ENCODE measurements at places on chromosomes 5 and 9.

GRCh38 chr5:167447466-167448375 lies 843.7 kb upstream of the WWC1 start:
- no peak for DNase-seq

DNA sequence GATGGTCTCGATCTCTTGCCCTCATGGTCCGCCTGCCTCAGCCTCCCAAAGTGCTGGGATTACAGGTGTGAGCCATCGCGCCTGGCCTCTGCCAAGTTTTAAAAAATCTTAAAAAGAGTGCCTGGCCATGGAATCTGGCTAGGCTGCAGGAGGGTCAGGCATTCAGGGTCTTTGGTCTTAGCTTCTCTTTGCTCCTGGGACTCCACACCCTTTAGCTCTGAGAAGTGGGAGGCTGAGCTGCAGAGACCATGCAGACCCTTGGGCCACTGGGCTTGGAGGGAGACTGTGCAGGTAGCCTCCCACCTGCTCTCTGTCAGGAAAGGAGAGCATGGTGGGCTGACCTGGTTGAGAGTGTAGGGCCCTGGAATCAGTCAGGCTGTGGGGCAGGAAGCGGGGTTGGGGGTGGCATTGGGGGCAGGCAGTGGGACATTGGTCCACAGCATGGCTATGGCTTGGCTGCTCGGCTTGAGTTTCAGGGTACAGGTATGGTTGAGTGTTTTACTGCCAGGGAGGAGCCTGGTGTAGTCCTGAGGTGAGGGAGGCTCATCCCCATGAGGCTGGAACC lies 20.8 kb downstream of the PHF2 start:
- no peak for DNase-seq

DNA sequence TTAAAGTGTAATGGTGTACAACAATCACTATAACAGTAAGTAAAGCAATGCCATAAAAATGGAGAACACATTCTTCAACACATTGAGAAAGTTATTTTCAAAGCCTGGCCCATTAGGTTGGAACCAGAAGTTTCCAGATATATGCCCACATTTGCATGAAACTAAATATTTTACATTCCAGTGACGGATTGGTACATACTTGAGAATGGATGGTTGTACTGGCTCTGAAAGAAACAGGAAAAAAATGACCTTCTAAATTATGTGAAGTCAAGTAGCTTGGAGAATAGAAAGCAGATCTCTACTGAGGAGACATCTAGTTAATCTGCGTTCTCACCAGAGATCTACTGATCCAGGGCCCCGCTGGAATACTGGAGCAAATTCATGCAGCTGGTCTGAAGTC lies 1037.0 kb downstream of the NR2F1-AS1 start:
- DNase-seq = no peak

GRCh38 chr9:112110777-112111113 lies 64.4 kb downstream of the SUSD1 start:
- no peak for DNase-seq

DNA sequence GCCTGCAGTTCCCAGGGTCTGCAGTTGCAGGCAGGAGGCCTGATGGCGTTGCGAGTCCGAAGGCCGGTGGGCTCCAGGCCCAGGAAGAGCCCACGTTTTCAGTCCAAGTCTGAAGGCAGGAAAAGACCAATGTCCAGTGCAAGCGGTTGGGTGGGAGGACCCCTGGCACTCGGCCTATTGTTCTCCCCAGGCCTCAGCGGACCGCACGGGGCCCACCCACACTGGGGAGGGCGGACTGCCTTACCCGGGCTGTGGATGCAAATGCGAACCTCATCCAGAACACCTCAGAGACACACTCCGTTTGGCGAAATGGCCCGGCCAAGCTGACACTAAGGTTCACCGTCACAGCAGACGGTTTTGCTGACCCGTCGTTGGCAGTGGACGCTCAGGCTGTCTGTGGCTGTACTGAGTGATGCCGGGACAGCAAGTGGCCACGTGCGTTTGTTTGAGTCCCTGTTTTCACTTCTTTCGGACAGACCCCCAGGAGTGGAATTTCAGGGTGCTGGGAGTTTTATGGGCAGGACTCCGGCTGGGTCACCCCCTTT lies 10.2 kb upstream of the SEC16A start:
- DNase-seq = no peak

GRCh38 chr5:5667136-5667554 lies 244.7 kb downstream of the ICE1 start:
- no peak for DNase-seq

DNA sequence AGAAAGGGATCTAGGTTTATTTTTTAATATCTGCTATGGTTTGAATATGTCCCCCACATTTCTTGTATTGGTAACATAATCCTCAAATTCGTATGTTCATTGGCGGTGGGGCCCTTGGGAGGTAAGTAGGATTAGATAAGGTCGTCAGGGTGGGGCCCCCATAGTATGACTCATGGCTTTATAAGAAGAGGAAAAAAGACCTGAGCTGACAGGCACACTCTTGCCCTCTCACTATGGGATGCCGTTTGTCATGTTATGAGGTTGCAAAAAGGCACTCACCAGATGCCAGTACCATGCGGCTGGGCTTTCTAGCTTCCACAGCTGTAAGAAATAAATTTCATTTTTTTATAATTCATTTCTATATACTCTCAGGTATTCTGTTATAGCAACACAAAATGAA lies 67.3 kb upstream of the SGCD start:
- DNase-seq = no peak

- DNase-seq = no peak
Observed at GRCh38 chr9:107361816-107362215, 78.7 kb downstream of the RAD23B start.

GRCh38 chr9:136249877-136250559 lies 4.4 kb upstream of the QSOX2 start:
- no peak for DNase-seq

GRCh38 chr5:28743025-28743715 lies 1704.8 kb upstream of the CDH9 start:
- DNase-seq = no peak

GRCh38 chr5:136133922-136134379 lies 1.3 kb downstream of the SMAD5 start:
- DNase-seq = no peak

DNA sequence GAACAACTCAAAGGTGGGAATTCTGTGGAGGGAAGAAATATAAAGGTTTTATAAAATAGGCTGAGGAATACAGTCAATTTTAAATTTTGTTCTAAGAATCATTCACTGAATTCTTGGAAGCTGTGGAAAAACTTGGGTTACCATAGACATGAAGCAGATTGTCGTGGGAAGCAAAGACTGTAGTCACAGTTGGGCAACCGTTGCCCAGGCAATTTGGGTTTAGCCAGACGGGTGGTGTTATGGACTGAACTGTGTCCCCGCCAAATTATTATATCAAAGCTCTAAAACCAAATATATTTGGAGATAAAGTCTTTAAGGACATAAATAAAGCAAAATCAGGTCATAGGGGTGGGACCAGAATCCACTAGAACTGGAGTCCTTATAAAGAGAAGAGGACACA lies 463.7 kb upstream of the CTNND2 start:
- no peak for DNase-seq

DNA sequence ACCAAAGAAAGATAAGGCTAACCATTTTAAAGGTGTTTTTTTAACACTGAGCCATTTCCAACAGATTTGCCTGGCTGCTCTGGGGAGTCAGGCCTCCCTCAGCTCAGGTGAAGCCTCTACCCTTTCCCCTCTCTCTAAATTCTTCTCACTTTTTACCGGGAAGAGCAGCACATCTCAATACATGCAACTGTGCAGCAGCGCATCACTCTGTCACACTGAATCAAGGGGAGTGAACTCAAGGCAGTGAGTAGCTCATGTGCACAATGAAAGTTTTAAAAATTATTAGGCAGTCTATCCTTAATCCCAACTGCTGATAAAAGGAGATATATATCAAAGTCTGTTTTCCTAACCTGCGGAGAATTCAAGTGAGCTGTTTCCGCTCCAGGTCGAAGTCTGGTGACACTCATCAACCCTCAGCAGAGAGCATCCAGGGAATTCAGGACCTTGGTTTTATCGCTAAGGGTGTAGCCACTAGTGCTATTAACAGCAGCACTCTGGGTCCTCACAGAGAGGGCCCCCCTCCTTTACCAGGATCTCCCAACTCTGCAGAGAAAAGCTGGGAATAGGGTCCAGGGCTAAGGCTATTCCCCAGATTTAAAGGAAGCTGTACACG lies 1.0 kb downstream of the CEMIP2 start:
- DNase-seq = peak; percentile 23

GRCh38 chr9:129343424-129344375 lies 165.6 kb upstream of the IER5L start:
- DNase-seq = no peak

- DNase-seq = no peak
Observed at GRCh38 chr5:139974661-139975060, 68.4 kb downstream of the NRG2 start.

GRCh38 chr5:80584770-80585169 lies 14.7 kb upstream of the ANKRD34B start:
- DNase-seq = no peak

DNA sequence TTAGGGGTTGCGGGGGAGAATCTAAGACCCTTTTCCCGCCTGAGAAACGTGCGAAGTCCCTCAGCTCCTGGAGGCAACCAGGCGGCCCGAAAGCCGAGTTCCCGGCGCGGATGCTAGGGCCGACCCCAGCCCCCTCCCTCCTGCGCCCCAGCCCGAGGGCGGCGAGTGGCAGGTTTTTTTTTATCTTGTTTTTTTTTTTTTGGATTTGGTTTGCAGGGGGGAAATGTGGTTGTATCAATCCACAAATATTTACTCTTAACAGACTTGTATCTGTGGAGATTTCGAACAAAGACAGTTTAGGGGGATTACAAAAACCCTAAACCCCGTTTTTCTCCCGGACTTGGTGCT lies 10.7 kb downstream of the LMX1B start:
- DNase-seq = no peak

DNA sequence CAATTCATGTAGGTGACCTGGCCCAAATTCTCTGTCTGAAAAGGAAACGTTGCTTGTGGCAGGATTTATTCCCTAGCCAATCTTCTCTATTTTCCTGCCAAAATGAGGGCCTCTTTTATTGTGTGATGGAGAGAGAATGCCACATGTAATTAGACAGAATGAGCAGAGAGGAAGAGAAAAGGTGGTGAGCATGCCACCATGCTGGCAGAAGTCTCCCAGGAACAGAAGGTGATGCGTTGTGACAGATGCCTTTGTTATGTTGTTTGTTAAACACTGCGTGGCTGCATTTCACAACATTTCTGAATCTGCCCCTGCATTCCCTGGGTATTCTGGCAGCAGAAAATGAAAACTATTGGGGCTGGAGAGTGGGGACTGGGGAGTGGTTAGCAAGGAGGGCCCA lies 577.6 kb downstream of the TLR4 start:
- DNase-seq = no peak

DNA sequence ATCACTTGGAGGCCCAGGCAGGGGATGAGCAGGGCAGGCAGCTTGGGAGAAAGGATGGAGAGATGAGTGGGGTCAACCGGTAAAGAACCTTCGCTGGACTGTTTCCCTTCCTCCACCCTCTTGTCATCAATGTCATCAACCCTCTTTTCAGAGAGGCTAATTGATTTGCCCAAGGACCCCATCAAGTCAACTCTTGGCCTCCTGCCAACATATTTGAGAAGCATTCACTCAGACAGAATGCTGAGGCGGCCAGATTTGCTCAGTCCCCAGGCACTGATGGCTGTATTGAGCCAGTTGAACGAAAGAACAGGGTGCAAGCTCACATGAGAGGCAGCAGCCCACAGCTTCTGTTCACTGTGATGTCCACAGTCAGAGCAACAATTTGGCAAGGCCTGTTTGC lies 193.5 kb downstream of the RFK start:
- peak; percentile 7 for DNase-seq

DNA sequence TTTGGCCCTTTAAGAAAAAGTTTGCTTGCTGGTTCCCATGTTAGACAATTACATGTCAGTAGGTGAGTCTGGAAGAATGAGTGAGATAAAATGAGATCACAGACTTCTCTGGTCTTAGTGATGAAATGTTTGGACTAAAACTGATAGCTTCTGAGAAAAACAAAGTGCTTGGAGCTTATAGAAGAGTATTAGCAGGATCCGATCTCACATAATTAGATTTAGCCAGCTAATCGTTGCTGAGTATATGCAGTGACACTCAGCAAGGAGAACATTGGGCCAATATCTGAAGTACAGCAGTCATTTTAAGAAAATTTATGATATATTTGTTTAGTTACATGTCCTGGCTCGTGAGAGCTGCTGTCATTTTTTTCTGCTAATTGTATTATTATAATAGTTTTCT lies 135.8 kb downstream of the SNCAIP start:
- no peak for DNase-seq

- no peak for DNase-seq
Observed at GRCh38 chr9:132857031-132857430, 21.1 kb downstream of the AK8 start.

DNA sequence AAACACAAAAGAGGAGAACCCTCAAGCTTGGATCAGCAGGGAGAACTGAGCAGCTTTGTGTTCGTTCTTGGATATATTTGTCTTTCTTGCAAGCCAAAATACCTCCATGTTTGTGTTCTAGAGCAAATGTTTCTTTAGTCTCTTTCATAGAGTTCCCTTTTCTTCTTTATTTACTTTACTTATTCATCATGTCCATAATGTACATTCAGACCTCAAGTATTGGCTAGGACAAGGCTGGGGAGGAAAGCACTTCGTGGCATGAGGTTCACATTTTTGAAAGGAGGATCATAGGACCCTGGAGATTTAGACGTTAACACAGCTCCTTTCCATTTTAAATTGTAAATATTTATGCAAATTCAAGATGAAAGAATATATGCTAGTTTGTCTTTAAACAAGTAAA lies 590.2 kb upstream of the MEF2C start:
- no peak for DNase-seq

DNA sequence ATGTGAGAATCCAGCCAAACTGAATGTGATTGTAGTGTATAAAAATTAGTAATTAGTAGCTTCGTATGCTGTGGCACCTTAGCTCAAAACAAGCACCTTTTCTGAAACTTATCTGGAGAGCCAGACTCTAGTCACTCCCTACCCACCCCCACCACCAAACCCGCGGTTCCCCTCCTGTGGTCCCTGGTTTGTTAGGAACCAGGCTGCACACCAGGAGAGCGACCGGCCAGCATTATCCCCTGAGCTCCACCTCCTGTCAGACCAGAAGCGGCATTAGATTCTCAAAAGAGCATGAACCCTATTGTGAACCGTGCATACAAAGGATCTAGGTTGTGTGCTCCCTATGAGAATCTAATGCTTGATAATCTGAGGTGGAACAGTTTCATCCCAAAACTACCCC lies 498.6 kb downstream of the CHSY3 start:
- no peak for DNase-seq

- no peak for DNase-seq
Observed at GRCh38 chr9:8558176-8558575, 758.6 kb upstream of the DMAC1 start.

DNA sequence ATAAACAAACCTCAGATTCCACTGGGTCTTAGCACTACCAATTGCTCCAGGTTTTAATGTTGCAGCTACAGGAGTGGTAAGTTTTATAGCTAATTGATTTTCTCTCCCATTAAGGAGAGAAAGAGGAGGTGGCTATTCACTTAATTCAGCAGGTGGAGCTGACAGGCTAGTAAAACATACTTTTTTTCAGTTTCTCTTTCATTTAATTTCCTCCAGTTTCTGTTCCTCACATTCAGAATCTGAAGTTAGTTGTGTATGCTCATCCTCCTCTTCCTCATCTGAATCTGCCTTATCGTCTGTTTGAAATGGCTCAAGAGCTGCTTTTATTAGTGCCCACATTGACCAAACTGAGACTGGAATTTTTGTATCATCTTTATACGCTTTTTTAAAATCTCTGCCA lies 98.0 kb downstream of the PLPPR1 start:
- DNase-seq = no peak

GRCh38 chr9:107285286-107285685 lies 2.2 kb downstream of the RAD23B start:
- DNase-seq = no peak

- no peak for DNase-seq
Observed at GRCh38 chr9:130003943-130004552, 38.9 kb downstream of the FNBP1 start.
